Breast epithelium (tissue), 4 donors: ENCODE measurements at places on chromosomes 12 and 14.

GRCh38 chr14:46902837-46903236 is 251.3 kb upstream of the RPL10L start:
- no peak for DNase-seq

- DNase-seq: no peak
Observed at GRCh38 chr12:20017802-20018201, 350.5 kb upstream of the PDE3A start.

GRCh38 chr12:81141217-81141616 is 63.3 kb downstream of the ACSS3 start:
- no peak for DNase-seq

DNA sequence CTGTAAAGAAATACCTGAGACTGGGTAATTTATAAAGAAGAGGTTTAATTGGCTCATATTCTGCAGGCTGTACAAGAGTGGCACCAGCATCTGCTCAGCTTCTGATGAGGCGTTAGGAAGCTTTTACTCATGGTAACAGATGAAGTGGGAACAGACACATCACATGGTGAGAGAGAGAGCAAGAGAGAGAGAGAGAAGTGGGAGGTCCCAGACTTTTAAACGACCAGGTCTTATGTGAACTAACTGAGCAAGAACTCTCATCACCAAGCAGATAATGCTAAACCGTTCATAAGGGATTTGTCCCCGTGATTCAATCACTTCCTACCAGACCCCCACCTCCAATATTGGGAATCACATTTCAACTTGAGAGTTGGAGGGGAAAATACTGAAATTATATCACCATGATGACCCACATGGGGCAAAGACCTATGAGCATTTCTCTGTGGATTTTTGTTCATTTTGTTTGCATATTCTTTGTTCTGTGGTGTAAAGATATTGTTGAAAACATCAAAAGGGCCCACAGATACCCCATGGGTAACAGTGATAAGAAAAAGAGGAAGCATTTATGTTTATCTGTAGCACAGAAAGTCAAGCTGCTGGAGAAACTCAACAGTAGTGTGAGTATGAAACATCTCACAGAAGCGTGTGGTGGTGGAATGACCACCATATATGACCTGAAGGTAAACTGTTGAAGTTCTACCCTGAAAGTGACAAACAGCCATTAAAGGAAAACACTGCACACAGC is 135.2 kb upstream of the PDE3A start:
- DNase-seq: no peak

GRCh38 chr12:104356231-104357115 is 52.9 kb downstream of the EID3 start:
- no peak for DNase-seq

GRCh38 chr14:33435911-33436689 is 497.4 kb downstream of the NPAS3 start:
- DNase-seq: no peak

DNA sequence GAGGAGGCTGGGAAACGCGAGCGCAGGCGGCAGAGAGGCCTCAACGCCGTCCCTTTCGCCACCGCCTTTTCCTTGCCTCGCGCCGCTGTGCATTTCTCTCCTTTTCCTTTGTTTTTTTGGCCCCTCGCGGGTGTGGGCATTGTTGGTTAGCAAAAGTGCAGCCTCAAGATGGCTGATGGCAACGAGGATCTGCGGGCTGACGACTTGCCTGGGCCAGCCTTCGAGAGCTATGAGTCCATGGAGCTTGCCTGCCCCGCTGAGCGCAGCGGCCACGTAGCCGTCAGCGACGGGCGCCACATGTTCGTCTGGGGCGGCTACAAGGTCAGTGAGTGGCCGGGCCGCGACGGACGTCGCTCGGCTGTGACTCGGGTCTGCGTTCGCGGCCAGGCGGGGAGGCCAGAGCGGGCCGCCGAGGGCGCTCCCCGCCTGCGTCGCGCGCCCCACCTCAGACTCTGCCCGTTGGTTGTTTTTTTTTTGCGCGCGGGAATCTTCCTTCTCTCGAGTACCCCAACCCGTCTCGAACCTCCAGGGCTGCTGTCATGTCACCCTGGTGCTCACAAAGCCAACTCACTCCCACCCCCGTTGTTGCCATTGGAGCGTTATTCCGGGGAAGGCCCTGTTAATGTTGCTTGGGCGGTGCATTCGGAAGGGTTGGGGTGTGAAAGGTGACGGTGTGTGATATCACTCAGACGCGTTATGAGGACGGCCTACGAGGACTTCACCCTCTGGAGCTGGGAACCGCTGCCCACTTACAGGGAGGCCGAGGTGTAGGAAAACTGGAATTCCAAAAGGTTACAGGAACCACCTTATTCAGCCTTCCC is 558 bp downstream of the KLHDC2 start:
- DNase-seq: peak; percentile 57

DNA sequence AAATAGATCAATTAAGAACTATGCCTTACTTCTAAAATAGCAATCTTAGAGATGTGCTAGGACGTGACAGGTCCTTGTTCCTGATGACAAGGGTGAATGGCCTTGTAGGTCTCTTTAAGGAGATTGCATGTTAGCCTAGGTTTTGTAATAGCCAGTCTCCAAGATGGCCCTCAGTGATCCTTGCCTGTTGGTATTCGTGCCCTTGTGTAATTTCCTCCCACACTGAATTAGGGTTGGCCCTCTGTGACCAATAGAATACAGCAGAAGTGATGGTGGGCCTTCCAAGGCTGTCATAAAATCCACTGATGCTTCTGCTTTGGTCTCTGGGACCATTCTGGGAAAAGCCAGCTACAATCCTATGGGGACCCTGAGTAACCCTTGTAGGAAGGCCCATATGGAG is 38.2 kb upstream of the SNX6 start:
- DNase-seq: no peak

DNA sequence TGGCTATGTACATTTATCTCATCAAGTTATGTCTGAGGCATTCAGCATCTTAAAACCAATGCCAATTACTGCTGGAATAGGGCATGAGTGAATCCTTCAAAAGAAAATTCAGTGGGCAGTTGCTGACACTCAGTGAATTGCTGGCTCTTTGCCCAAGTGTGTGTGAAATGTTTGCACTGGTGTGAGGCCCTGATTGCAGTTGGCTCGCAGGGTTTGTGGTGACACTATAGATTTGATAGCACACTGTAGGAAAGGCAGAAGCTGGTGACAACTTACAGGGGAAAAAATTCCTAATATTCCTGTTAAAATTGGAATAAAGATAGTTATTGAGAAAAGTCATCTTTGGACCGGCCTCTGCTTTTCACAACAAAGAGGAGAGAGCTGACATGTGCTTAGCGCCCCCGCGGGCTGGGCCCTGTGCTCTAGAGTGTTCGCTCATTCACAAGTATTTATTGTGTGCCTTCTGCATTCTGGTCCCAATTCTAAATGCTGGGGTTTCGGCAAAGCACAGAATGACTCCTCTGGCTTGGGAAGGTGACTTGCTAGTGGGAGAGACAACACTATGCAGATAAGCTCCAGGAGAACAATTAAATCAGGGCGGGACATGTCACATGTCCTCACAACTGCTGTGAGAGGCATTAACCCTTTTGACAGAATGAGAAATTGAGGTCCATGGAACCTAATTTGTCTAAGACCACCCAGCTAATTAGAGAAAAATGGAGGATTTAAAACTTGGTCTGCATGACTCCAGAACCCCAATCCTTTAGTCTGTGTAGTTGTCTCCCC is 418.7 kb downstream of the NPAS3 start:
- no peak for DNase-seq

GRCh38 chr12:59657266-59657665 is 61.4 kb downstream of the SLC16A7 start:
- no peak for DNase-seq
